ENCODE measurements at places on chromosomes 7 and 10. TPM values are rescaled to one million over a fixed set of nuclear protein-coding genes. Genes with fewer than 3 reads are reported as not detected.

Gene ADCY1
- 4.3 TPM for total RNA-seq

DNA sequence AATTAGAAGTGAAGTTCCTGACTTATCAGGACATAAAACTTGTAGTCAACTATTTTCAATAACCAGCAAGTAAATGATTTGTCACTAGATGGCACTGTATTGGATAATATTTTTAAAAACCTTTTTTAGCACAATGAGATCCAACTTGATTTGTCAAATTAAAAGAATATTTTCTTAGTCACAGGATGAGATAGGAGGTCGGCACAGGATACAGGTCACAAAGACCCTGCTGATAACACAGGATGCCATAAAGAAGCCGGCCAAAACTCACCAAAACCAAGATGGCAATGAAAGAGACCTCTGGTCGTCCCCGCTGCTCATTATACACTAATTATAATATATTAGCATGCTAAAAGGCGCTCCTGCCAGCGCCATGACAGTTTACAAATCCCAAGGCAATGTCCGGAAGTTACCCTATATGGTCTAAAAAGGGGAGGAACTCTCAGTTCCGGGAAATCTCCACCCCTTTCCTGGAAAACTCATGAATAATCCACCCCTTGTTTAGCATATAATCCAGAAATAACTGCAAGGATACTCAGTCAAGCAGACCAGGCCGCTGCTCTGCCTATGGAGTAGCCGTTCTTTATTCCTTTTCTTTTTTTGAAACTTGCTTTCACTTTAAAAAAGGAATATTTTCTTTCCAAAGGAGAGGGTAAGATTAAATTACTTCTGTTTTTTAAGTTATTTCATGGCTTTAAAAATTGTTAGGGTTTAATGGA is 255.7 kb upstream of the MKLN1 start:
- H3K27ac ChIP-seq, result peak overlapping the region; percentile 50
- no peaks in the 10 kb centered on the region for H3K36me3 ChIP-seq
- peak; percentile 69 for DNase-seq
- H3K4me3 ChIP-seq, result peak overlapping the region; percentile 9

Gene LIPJ
- not detected for total RNA-seq

Gene TAS2R3
- 10.0 TPM for total RNA-seq

- no peak overlapping the region for H3K27ac ChIP-seq
- no peak overlapping the region for H3K4me3 ChIP-seq
- no peaks in the 10 kb centered on the region for H3K4me1 ChIP-seq
- H3K36me3 ChIP-seq, result no peaks in the 10 kb centered on the region
These were observed 21.4 kb downstream of the OR2A14 start for GRCh38 chr7:144144426-144144825.

DNA sequence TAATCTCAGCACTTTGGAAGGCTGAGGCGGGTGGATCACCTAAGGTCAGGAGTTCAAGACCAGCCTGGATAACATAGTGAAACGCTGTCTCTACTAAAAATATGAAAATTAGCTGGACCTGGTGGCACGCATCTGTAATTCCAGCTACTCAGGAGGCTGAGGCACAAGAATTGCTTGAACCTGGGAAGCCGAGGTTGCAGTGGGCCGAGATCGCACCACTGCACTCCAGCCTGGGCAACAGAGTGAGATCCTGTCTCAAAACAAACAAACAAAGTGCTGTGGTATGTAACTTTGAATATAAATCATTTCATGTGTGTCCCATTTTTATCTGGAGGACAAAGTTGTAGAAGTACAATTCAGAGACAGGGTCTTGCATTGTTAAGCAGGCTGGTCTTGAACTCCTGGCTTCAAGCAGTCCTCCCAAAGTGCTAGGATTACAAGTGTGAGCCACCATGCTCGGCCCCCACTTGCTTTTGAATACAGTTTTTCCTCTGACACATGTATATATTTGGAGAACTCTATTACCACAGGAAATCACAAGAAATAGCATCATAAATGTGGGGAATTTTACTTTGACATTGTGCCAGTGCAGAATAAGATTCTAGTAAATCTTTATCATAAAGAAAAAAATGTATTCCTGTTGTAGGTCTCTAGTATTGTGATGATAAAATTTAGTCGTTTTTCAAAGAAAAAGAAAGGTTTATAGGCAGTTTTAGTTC is 32.6 kb downstream of the PTPN12 start:
- H3K36me3 ChIP-seq, result no peaks in the 10 kb centered on the region
- no peaks in the 10 kb centered on the region for H3K4me1 ChIP-seq
- no peak for DNase-seq
- H3K27me3 ChIP-seq, result no peaks in the 10 kb centered on the region

All from uterus (tissue), 4 donors.